Brain microvascular endothelial cell (primary cell): ENCODE measurements at places on chromosomes 5 and 9.

DNA sequence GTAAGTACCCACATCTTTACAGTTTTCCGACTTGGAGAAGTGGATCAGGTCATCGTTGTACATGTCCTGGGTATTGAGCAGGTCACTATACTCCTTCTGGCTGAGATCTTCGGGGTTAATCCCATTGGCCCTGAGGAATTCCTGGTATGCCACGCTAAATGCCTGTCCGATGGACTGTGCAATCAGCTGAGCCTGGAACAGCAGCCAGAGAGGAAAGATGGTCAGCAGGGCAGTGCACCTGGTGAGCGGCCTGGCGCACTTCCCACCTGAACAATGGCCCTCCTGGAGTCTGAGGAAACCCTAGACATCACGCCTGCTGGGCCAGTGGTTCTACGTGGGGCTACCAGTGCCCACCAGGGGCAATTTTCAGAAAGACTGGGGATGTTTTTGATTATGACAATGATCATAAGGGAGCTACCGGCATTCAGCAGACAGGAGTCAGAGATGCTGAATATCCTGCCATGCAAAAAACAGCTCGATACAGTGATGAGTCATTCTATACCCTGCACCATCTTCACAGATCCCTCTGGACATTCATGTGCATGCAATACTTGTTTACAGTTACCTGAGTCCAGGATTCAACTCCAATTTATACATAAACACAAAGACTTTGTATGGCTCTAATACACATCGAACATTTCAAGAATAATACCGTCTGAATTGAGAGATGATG, 127.2 kb downstream of the ENTREP1 start:
- no peak for DNase-seq

- DNase-seq = peak; percentile 57
These were observed 19.5 kb downstream of the TTC33 start for GRCh38 chr5:40736103-40736875.

DNA sequence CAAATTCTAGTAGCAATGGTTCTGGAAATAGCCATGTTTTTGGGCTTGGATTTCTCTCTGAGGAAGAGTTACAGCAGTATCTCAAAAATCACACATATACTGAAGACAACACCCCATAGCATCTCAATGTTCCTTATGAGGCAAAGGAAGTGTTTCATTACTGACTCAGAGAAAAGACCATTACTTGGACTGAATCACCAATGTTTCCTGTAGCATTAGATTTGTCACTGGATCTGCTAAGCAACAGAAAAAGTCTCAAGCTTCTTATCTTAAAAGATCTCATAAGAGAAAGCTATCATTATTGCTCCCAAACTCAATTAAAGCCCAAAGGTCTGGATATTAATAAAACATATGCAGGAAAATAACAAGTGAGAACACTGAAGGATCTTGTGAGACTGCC, 272.4 kb downstream of the ADAMTS6 start:
- DNase-seq = peak; percentile 78

DNA sequence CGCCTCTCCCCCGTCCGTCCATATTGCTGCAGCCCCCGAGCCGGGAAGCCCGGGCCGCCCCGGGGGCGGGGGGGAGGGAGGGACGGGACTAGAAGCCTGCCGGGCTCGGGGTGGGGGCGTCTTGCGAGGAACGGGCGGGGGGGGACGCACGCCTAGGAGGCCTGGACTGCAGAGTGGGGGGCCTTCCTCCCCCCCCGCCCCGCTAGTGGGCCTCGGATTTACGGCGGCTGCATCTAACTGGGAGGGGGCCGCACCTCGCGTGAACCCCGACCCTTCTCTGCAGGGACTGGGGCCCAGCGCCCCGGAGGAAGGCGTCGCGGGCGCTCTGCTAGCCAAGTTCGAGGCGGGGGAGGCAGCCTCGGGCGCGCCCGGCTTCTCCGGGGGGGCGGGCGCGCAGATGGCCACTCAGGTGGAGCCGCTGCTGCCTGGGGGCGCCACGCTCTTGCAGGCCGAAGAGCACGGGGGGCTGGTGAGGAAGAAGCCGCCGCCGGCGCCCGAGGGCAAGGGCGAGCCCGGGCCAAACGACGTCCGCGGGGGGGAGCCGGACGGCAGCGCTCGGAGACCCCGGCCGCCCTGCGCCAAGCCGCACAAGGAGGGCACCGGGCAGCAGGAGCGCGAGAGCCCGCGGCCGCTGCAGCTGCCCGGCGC, at the start of gene LARP1:
Gene LARP1, plus strand, starts transcription at position 17 of the 648 bp plus-strand sequence. Its CDS starts 381 bp downstream, at position 398.
- DNase-seq = no peak

DNA sequence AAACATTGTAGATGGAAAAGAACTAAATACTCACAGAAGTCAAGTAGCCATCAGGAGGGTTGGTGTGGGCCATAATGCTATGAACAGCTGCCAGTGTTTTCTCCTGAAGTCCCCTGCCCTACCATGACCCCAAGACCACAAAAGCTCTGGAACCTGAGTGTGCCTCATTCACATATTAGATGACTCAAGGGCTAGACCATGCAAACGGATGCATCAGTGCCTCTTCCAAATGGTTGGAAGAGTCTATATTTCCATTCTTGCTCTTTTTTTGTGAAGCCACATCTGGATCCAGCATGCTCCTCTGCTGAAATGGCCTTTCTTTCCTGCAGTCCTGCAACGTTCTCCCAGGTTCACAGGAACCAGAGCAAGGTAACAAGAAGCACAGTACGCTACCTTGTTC, 136.6 kb upstream of the EPB41L4A start:
- DNase-seq = peak; percentile 5

DNA sequence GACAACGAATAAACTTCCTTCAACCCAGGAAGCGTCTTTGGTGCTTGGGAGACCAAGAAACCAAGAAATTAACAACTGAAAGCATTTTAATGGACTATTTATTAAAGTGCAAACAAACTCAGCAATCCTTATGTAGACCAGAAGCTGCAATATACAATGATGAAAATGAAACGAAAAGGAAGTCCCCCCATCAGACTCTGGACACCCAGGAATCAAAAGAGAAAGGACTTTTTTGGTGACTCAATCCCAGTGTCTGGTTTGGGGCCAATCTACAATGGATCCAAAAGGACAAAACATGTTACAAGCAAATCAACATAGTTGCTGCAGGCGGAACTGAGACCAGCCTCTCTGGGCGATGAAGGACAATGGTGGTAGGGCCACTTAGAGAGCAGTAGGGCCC, 39.5 kb downstream of the C9orf152 start:
- no peak for DNase-seq

DNA sequence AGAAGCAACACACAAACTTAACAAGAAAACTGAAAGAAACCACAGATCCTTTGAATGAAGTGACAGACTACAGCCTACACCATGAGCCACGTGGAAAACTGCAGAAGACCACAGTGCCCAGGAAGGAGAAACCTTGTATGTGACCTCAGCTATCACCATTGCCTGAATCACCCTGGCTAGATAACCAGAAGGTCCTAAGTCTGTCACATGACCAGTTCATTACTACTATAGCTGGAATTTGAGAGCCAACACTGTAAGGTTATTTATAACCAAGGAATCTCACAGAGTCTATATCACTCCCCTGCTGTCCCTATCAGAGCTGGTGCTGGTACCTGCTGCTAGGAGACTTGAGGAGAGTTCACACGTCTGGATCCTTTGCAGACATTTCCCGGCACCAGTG, 90.3 kb upstream of the FBXL17 start:
- peak; percentile 39 for DNase-seq

- no peak for DNase-seq
These were observed 175.3 kb upstream of the ZNF608 start for GRCh38 chr5:124921694-124922093.

DNA sequence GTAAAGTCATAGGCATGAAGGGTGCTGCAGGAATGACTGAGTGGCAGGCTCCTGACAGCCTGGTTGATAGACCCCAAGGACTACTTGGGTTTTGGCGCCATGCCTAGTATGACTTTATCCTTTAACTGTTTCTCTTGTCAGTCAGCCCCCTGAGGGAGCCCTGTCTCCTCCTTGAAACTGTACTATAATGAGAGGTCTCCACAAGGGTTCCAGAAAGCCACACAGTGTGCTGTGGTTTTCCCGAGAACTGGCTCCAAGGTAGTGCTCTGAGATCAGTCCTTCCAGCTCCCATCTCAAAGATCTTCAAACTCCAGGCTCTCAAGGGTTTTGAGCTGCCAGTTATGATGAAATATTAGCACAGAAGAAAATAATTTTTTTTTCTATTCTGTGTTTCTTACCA, 26.7 kb upstream of the TNC start:
- peak; percentile 45 for DNase-seq

DNA sequence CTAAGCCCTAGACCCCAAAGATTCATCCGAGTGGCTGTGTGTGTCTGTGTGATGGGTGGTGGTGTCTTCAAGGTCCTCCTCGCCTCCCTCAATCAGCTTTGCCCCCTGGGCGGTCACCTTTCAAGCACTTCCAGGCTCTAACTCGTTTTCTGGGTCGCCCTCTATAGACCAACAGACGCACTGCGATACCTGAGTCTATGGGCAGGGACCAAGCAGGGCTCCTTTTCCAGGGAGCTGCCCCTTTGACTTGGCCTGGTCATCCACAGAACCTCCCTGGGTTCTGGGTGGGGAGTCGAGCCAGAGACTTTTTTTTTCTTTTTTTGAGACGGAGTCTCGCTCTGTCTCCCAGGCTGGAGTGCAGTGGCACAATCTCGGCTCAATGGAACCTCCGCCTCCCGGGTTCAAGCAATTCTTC, 1.1 kb downstream of the SLC27A4 start:
- DNase-seq = peak; percentile 57

GRCh38 chr9:16321461-16322119, 548.9 kb downstream of the BNC2 start:
- DNase-seq = no peak

DNA sequence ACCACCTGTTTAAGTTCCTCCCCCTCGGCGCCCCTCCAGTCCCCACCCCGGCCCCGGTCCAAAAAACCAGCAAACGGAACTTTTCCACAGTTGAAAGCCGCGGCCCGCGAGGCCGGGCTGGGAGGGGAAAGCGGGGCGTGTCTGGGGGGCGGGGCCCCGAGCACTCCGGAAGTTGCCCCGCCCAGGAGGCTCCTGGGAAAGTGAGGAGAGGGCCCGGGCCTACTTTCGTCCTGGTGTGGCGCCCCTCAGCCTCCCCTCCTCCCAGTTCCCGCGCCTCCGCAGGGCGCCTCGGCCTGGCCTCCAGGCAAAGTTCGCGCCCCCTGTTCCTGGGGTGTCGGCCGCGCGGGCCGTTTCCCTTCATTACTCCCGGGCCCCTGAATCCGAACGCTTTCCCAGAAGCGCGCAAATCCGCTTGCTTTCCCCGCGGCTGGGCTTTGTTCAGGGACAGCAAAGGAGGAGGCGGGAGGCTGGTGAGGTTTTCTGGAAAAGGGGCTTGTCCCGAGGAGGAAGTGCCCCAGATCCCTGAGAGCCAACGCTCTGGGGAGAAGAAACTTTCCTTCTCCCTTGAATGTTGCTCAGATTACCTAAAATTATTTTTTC, 4.5 kb upstream of the DMRT3 start:
- no peak for DNase-seq

DNA sequence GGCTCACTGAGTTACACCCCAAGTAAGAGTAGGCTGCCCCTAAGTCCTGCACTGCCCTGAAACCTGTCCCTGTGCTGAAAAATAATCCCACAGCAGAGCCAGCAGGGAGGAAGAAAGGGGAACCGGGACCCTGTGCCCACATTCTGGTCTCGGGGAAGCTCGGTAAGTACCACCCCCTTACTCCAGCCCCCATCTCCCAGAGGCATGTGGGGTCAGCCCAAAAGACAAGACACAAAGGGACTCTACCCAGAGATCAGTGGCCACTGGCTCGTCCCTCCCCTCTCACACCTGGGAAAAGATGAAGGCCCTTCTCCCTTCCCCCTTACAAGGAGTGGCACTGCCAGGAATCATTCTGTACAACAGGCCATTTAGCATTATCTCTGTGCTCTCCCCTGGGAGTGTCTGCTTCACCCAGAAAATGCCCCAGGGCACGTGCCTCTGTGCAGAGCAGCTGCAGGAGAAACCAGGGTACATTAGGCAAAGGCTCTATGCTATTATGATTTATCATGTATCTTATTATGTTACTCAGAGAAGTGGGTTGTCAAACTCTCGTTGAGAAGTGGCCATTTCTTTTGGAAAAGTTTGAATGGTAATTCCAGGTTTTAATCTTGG, 71.3 kb downstream of the NDFIP1 start:
- no peak for DNase-seq

DNA sequence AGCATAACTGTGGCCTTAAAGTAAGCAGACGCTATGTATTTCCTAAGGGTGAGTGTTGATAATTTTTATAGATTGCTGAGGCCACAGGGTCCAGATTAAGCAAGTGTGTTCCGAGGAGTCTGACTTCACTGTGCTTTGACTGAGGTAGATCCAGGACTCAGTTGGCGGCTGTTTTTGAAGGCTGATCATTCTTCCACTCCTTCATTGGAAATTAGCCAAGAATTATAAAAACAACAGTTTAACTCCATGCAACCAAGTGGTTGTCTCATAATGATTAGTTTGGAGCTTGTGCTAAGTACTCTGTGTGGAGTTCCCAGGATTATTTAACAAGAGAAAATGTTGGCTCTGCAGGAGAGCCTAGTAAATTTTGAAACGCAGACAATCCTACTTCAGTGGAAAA, 19.1 kb downstream of the IQGAP2 start:
- DNase-seq = no peak

DNA sequence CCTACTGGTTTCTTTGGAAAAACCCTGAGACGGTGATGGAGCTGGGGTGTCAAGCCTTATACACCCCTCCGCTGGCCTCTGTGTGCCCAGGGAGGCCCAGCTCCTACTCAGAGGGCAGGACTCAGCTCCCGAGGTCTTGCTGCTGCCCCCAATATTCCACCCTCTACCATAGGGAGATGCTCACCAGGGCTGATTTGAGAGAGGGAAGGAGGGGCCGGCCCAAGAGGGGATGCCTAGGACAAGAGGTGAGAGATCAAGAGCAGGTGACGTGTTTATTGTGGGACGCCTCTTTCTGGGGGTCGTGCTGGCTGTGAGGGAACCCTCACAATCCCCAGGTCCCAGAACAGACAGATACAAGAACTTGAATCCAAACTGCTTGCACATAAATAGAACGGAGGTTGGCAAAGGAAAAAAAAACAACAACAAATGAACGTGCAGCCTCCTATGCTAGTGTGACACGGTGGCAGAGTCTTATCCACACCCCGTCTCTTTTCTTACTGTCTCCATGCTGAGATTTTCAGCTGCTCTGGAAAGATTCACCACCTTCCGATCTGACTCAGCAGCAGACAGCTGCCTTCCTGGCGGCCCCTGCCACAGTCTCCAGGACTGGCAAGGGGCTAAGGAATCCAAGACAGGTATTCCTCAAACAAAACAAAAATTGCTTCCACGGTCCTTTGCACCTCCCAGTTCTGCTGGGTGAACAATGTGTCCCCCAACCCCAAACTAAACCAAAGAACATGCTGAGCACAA, 22.3 kb downstream of the FABP6 start:
- no peak for DNase-seq

DNA sequence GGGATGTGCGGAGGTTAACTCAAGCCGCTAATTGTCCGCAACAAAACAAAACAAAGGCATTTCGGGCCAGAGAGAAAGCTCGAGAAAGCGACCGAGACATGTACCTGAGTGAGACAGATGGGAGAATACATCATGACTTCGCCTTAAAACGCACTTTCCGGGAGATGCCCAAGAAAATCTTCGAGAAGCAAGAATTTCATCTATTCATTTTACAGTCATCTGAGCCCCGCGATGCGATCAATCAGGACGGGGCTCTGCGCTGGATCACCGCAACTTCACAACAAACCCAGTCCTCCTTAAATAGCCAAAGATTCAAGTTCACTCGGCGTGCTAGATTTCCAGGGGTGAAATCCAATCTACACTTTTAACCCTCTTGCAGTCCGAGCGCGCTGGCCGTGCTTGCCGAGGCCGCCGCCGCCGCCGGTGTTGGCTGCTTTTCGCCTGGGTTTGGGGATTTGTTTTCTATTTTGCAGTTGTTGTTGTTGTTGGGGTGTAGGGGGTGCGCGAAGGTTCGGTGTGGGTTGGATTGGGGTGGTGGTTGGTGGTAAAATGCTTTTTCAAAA, 482 bp downstream of the NFIB start:
- DNase-seq = peak; percentile 23

GRCh38 chr9:132663117-132663516, 6.7 kb downstream of the DDX31 start:
- no peak for DNase-seq
